ENCODE measurements at places on chromosomes 5 and 9.
A peak's percentile ranks its signal among the peaks of the same experiment; 100 is the strongest.

DNA sequence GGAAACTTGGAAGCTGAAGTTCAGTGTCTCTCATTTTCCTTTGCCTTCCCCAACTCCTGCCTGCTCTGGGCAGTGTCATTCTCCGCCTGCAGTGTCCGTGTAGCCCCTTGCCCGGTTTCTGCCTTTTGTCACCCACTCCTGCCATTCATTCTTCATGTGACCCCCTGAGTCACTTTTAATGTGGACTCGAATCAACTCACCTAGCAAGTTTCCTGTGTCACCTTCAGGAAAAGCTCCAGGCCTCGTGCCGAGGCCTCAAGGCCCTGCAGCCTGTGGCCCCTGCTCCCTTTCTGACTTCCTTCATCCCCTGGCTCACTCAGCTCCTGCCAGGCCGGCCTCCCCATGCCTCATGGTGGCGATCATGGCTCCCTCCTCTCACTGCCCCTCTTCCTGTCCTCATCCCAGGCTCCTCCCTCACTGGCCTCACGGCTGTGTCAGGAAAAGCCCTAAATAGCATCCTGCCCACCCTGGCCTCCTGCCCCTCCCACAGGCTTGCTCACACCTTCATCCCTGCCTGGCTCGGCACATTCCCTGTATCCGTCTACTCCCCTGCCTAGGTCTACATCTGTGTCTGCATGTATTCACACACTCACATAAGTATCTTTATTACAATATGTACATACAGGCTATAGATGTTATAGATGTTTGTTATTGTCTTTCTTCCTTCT lies 294.9 kb downstream of the MED10 start:
- no peak for DNase-seq

DNA sequence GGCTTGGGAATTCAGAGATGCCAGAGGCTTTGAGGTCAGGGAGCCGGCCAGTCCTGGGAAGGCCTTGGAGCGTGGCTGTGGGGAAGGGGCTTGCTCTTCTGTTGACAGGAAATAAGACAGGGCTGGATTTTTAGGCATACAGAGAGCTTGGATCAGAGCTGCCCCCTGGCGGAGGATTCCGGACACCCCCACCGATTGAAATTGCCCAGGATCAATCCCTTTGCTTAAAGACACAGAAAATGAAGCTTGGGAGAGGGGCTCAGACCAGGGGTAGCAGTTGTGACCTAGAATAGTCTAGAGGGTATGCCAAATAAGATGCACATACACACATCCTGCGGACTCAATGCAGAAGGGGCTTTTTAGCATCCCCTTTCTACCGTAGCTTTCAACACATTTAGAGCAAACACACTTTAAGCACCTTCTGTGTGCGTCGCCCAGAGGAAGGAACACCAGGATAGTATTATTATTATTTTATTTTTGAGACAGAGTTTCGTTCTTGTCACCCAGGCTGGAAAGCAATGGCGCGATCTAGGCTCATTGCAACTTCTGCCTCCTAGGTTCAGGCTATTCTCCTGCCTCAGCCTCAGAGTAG lies 1.7 kb upstream of the NTMT1 start:
- DNase-seq = peak; percentile 67

DNA sequence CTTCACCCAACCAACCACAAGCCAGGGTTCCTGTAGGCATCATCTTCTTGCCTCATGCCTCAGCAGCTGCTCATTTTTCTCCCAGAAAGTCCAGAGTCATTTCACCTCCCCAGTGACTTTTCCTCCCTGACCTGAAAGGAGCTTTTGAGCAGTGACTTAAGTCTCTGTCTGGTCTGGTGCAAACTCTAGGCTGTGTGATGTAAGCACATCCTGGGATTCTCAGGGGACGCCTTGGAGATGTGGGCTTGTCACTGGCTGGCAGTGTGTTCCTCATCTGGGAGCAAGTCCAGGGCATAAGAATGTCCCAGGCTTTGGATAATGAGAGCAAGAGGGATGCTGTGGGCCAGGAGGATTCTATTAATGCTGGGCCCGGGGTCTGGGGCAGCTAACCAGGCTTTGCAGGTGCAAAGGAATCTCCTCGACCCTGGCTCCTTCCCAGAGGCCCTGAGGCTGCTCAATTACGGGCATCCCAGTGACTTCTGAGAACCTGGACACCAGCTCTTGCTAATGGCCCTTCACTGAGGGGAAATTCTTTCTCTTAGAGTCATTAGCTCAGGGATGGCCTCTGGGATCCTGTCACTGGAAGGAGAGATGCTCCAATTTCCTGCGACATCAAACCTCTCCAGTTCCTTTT lies 211.0 kb upstream of the PANK3 start:
- DNase-seq = no peak

DNA sequence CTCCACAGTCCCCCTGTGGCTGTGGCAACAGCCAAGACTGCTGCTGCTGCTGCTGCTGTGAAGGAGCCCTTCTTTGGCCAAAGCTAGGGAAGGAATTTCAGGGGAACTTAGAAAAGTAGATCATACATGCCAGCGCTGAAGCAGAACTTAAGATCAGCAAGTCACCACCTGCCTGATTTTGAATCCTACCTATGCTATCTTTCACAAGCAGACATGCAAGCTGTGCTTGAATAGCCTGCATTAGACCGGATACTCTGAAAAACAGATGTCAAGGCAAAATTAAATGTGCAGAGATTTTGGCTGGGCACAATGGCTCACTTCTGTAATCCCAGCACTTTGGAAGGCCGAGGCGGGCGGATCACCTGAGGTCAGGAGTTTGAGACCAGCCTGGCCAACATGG lies 99.3 kb upstream of the ZNF366 start:
- DNase-seq = no peak

DNA sequence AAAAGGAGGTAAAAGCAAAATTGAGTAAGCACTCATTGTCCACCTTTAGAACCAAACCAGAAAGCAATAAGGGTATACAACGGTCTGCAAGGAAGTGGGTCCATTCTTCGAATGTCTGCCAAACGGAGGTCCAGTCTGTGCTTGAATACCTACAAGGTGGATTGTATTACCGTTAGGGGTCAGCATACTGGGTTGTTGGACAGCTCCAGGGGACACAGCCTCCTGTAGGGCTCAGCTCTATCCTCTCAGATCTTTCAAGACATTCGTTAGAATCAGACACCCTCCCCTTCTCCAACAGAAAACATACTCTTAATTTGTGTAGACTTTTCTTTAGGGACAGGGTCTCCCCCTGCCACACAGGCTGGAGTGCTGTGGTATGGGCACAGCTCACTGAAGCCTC lies 5.5 kb downstream of the ASTN2 start:
- DNase-seq = no peak
